Fibroblast of villous mesenchyme (primary cell): ENCODE measurements at places on chromosomes 6 and 20. TPM values are rescaled to one million over a fixed set of nuclear protein-coding genes. Genes with fewer than 3 reads are reported as not detected.

DNA sequence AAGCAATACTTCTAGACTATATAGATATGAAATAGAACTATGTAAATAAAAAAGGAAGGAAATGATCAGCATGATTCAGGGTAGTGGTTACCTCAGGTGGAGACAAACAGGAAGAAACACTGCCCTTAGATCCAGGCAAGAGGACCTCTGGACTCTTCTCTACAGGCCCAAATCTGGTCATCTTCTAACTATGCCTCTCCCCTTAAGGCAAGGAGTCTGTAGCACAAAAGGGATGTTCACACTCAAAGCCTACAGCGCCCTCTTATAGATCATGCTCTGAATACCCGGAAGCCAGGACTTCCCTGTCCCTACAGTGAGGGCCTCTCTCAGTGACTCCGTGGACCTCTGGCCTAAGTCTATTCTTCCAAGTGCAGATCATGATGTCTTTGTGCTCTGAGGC, 30.4 kb upstream of the HIVEP2 start:
- peak; percentile 4 for DNase-seq

- DNase-seq = peak; percentile 17
Observed at GRCh38 chr20:8573686-8574085, 441.6 kb downstream of the PLCB1 start.

DNA sequence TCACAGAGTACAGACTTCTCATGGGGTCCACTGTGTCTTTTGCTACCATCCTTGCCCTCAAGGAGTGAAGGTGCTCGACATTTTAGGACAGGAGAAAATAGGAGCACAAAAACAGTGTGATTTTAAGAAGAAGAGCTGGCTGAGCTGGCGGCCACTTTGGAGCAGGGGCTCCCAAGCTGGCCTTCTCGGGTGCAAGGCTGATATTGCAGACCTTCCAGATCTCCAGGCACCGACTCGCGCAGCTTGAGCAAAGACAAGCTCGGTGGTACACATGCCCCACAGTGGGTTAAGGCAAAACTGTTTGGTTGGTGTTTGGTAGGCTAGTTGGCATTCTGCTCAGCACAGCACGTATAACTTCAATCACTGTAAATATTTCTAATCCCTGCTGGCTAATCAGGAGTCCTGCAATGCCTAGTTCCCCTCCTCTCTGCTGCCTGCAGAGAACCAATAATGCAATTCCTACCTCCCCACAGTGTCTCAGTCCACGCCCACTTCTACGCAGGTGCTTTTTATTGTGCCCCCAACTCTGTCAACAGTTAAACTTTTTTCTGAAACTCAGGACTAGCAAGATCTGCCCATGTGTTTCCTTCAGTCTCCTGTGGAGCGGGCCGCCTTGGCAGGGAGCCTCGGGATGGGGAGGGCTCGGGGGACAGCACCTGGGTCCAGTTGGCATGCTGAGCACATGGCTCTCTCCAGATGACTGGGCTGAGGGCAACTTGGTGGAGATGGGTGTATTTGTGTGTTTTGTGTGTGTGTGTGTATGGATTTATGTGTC, 12.7 kb upstream of the SMOC2 start:
- DNase-seq = no peak

GRCh38 chr6:70183538-70183937, 119.3 kb downstream of the COL9A1 start:
- no peak for DNase-seq

DNA sequence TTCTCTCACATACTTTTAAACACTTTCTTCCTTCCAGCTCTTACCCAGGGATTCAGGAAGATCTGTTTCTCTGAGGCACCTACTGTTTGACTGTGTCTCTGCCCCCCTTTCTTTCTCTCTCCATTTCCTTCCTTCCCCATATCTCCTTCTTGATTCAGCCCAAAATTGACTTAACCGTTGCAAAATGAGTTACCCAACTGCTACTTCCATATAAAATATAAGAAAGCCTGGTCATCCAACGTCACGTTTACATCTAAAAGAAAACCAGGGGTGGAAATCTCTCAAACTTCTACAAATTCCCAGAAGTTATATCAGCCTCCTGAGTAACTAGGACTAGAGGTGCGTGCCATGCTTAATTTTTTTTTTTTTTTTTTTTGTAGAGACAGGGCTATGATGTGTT, 95.2 kb upstream of the INSM1 start:
- no peak for DNase-seq

DNA sequence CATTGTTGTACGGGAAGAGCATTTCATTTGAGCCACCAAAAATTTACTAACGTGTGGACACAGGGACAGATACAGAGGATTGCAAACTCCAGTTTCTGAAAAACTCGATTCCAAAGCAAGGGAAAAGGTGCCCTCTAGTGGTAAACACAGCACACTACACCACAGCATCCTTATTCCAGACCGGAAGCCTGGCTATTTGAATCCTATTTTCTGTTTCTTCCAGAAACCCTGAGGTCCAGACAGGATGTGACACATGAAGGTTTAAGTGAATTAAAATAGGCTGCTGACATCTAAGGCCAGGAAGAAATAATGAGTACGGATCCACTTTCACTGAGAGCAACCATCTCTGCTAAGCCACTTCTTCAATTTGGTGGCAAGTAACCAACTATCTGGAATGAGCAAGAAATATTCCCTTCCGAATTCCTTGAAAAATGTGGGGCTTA, 31.8 kb upstream of the GMPR start:
- DNase-seq = peak; percentile 81

GRCh38 chr20:31630187-31630790, 7.4 kb upstream of the COX4I2 start:
- peak; percentile 21 for DNase-seq

GRCh38 chr20:50313827-50314677, 123.4 kb downstream of the CEBPB start:
- DNase-seq = no peak

Gene PPIL4
- 24.2 and 40.6 TPM in 2 replicates for total RNA-seq

Gene GABRR1
- not detected in 2 replicates for total RNA-seq

Gene PPIL6
- total RNA-seq = 0.97 and 1.7 TPM in 2 replicates

Gene LAMA5
- total RNA-seq = 35.1 and 55.3 TPM in 2 replicates

Gene CALHM4
- not detected in 2 replicates for total RNA-seq

Gene ULBP3
- 14.2 and 17.3 TPM in 2 replicates for total RNA-seq

Gene CTCFL
- not detected in 2 replicates for total RNA-seq

Gene BIRC7
- 0.32 TPM in 1 of 2 replicates, not detected in the other for total RNA-seq

Gene FAM184A
- total RNA-seq = under 0.01 TPM in 2 replicates
